NCI-H748 treated with DMSO at 0.1 percent for 48 hours (cell line): ENCODE measurements at places on chromosomes 12 and 14.

DNA sequence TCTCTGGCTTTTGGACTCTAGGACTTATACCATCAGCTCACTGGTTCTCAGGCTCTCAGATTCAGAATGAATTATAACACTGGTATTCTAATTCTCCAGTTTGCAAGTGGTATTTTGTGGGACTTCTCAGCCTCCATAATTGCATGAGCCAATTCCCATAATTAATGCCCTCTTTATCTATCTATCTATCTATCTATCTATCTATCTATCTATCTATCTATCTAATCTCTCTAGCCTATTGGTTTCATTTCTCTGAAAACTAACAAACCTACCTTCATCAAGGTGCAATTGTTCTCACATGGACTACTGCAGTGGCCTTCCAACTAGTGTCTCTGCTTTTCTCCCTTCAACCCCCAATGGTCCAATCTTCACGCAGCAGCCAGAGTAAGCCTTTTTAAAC is 507.4 kb downstream of the ETNK1 start:
- DNase-seq = no peak

DNA sequence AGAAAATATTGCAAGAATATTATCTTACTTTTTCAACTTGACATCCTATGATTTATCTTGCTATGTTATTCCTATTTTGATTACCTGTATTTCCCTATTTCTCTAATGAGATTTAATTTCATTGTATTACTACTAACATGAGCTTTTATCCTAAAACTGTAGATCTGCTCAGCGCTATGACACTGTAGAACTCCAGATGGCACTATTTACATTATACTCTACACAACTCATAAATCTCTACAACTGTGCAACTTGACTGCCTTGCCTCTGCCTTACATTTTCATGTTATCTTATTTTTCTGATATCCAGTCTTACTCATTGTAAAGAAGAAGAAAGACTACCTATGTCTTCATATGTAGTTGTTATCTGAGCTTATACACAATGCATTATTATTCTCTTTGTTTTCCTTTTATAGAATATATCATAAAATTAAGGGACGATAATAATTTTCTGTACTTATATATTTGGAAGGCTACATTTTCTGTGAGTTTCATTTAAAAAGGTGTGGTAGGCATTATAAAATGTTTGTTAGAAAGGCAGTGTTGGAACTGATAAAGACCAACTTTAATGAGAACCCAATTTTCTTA is 24.1 kb downstream of the NUP37 start:
- peak; percentile 23 for DNase-seq

DNA sequence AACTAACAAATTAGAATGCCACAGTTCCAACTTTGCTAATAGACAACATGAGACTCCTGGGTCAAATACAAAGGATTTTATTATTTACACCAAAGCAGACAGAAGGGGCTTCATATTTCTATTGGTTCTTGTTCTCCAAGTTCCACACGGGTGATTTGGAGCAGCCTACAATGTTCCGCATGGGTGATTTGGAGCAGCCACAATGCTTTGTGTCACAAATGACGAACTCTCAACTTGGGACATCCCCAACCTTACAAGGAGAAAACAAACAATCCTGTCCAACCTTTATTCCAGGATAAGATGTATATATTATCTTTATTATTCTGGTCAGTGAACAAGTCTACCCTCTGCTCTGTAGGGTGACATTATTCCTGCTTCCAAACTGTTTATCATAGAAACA is 694.3 kb upstream of the MGAT4C start:
- no peak for DNase-seq

GRCh38 chr14:74380172-74380571 is 31.9 kb downstream of the VRTN start:
- DNase-seq = no peak

DNA sequence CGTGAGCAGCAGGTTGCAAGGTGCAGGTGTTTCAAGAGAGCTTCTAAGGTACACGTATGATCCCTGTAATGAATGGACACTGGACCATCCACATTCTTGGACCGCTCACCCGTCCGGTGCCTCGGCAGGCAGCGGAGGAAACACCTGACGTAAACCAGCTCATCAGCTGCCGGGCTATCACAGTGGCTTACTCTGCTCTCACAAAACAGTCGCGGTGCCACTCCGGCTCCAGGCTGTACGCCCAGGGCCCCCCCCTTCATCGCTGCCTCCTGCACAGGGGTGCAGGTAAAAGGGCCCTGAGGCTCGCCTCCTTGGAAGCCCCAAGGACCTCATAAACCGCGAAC is 436 bp downstream of the VPS33A start:
- DNase-seq = no peak

DNA sequence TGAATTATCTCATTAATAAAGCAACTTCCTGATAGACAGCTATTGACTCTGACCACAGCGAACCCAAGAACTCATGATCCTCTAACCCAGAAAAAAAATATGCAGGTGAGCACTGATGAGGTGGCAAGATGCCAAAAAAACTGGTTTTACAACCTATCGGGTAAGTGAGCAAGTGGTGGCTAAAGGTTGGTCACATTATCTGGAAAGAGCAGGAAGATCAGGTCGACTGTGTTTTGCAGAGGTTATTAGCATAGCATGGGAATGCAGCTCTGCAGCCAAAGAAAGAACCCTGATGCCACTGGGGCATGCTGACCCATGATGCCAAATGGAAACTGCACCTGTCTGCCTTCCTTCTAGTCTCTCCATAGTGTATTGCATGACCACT is 23.5 kb downstream of the BHLHE41 start:
- DNase-seq = peak; percentile 72

- no peak for DNase-seq
Measured at GRCh38 chr12:117489671-117490070, 128.2 kb upstream of the NOS1 start.

DNA sequence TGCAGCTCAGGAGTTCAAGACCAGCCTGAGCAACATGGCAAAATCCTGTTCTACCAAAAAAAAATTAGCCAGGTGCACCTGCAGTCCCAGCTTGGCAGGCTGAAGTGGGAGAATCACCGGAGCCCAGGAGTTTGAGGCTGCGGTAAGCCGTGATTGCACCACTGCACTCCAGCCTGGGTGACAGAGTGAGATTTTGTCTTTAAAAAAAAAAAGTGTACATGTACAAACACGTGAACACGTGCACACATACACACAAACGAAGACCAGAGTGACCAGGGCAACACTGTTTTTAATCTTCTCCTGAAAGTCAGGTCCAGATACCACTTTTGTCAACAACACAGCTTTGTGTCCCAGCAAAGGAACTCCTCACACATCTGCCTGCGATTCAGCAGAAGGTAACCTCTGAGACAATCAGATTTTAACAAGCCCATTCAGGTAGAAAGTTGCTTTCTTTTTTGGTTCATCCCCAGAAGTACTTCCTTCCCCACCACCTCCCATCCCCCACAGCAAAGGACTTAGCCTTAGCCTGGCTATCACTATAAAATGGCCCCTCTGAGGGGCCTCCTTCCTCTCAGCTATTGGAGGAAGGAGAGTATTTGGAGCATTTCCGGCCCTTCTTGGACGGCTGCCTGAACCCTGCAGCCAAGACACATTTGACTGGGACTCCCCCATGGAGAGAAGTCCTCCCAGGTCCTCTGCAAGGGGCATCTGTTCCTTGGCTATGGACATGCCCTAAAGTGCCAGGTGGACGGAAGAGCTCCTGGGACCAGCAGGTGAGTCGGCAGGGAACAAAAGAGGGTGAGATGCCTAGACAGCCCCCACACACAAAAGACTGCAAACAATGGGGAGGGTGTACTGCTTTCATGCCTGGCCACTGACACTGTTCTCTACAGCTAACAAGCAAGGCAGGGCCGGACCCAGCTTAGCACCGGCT is 9.8 kb downstream of the CTDSP2 start:
- no peak for DNase-seq

DNA sequence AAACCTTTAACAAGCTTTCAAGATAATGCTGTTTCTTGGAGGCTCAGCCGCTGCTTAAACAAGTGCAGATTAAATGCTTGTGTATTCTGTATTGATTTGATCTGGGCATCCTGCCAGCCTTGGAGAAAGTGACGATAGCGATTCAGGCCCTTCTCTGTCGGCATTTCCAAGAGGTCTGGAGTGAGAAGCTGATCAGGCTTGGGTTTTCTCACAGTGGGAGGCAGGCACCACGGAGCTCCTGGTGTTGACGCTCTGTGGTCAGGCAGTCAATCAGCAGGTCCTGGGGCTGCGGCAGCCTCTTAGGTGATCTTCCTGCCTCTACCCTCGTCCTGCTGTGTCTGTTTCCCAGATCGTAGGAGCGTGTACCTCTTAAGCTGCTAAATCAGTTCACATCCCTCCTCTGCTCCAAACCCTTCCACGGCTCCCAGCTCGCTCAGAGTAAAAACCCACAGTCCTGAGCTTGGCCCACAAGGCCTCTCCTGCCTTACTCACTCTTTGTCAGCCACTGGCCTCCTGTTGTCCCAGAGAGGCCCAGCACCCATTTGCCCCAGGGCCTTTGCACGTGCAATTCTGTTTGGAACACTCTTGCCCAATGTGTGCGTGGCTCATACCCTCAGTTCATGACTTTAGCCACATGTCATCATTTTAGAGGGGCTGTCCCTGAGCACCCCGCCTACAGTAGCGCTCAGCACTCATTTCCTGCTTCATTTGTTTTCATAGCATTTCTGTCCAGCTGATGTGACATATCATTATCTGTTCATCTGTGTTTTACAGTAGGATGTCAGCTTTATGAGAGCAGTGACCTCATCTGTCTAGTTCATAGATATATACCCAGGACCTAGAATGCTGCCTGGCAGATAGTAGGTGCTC is 155.4 kb downstream of the AACS start:
- DNase-seq = peak; percentile 36

DNA sequence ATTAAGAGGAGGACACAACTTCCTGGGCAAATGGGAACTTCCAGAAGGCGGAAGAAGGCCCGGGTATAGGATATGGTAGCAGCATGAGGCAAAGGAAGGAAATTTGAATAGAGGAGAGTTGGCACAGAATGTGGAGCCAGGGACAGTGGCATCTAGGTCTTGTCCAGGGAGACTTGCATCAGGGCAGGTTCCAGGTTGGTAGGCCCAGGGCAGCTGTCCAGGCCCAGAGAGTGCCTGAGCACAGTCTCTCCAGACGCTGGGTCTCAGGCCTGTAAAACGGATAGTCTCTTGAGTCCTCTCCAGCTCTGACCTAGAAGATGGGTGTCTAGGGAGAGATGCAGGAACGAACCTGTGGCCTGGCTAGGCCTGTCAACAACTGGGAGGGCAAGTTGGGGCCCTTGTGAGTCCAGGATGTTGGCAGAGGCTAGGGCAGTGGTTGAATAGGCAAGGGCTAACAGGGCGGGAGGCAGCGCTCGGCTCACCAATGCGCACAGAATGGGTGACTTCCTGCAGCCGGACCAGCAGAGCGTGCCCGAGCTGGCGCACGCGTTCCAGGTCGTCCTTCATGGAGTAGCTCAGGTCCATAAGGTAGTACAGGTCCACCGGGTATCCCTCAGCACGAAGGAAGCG is 9.9 kb downstream of the ITGB7 start:
- DNase-seq = no peak

GRCh38 chr12:52641468-52641867 is 10.5 kb downstream of the KRT2 start:
- DNase-seq = no peak

DNA sequence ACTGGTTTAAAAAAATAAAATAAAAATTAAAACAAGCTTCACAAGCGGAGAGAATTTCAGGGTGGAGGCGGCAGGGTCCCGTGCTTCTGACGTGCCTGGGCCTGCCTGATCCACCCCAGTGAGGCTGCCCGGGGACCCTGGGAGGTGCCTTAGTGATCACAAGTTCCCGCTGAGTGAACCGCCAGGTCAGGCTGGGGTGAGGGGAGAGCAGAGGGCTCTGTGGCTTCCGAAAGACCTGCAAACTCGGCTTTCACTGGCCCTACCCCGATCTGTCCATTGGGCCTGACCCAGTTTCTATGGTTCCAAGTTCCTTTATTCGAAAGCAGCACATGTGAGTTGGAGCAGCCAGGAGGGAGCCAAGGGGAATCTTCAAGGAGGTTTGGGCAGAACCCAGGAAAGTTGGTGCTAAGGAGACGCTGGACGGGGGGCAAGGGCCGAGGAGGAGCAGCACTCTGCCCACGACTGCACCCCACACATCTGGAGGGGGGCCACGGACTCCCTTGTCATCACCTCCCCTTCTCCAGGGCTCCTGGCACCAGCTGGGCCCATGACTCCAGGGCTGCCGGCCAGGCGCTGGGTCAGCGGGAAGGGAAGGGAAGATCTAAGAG is 12.9 kb downstream of the MMP14 start:
- no peak for DNase-seq

- no peak for DNase-seq
Measured at GRCh38 chr12:88063375-88063774, 34.2 kb upstream of the C12orf50 start.

DNA sequence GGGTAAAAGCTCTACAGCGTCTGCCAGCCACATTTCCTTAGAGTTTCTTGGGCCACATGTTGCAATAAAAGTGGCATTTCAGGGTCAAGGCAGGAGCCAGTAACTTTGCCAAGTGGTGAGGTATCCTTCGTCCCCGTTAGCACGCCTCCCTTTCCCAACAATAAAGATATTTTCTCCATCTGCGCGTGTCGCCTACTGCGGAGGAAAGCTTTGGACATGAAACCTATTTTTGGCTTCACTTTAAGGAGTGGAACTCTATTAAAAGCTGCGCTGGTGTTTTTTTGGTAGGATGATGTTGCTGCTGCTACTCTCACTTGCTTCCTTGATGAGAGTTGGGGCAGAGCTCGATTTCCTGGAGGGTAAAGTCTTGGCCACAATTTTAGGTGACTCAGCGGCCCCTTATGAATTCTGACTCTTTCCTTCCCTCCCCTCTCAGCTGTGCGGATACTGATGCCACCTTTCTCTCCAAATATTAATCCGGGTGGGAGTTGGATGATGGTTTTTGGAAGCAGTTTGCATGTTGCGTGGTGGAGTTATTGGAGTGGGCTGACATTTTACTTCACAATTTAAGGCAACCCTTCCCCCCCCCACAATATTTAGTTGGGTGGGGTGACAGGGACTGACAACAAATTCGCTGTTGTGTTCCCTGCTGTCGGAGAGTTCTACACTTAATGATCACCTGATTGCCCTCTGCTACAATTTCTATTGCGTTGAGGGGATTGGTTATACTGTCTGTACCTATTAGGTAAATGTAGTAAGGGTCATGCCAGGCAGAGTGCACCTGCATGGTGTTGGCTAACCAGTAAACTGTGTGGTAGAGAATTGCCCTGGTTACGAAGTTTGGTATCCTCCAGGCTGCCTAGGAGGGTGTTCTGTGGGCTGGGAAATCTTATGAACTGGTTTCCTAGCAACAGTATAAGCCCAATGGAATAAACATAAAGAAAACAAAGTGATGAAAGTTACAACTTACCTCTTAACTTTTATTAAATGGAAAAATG is 1.1 kb downstream of the CCDC91 start:
- no peak for DNase-seq
